ENCODE measurements at places on chromosomes 5 and 9.

- no peak for DNase-seq
Observed at GRCh38 chr5:10106806-10107205, 142.9 kb downstream of the ATPSCKMT start.

- DNase-seq = no peak
Observed at GRCh38 chr5:111706345-111706744, 50.6 kb downstream of the NREP start.

- no peak for DNase-seq
Observed at GRCh38 chr5:175663186-175664184, 5.6 kb downstream of the HRH2 start.

GRCh38 chr5:25334350-25334749, 689.6 kb upstream of the CDH10 start:
- no peak for DNase-seq

GRCh38 chr5:106312360-106312759, 1358.4 kb downstream of the EFNA5 start:
- no peak for DNase-seq

DNA sequence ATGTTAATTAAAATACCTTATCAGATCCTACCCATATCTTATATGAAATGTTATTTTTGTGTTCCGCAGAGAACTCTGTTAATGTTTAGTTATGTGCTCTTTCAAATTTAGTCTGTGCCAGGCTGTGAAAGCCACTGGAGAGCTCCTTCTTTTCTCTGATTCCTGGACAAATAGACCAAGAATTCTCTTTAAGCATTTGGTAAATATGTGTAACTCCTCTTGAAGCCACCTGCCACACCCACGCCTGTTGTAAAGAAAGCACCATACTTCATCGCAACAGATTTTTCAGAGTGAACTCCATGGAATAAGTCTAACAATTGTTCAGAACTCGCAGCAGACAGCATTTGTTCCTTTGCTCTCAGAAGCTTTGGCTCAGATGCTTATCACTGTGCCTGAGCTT, 301.1 kb downstream of the FAM170A start:
- DNase-seq = no peak

- DNase-seq = no peak
Observed at GRCh38 chr5:42943931-42944631, 96.0 kb downstream of the ANXA2R start.

- DNase-seq = no peak
Observed at GRCh38 chr5:148965511-148966265, 97.2 kb downstream of the SH3TC2 start.

GRCh38 chr5:150320044-150320613, 17.4 kb upstream of the ARSI start:
- no peak for DNase-seq

- no peak for DNase-seq
Observed at GRCh38 chr9:94498801-94499453, 56.0 kb upstream of the PCAT7 start.

DNA sequence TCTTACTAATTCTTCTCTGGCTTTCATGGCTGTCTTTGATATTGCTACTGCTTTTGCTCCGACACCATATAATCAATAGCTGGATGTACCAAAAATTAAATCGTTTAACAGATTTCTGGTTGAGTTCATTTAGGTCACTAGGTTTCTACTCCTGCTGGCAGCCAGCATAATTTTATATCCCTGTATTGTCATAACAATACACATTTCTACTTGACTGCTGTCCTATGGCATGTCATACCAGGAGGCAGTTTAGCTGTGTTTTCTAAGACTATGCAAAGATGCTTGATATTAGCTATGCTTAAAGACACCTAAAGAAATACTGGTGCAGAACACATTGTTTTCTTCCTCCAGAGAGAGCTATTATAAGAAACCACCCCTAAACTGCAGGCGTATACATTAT, 337.2 kb upstream of the CDH6 start:
- DNase-seq = no peak

DNA sequence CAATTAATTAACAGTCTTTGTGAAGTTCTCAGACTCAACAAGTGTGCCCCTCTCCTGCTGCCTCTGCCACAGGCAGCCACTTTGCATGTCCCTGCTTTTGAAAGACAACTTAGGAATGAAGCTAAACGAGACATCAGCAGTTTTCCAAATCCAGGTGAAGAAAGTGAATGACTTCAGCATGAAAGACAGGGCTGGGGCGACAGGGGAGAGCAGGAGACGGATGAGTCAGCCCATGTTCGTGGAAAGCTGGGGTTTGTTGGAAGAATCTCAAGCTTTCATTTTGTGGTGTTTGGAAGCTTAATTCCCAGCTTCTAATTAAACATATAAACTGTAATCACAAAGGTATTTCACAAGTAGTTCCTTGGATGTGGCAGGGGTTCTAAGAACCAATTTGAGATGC, 207.8 kb upstream of the MAP3K1 start:
- DNase-seq = no peak

DNA sequence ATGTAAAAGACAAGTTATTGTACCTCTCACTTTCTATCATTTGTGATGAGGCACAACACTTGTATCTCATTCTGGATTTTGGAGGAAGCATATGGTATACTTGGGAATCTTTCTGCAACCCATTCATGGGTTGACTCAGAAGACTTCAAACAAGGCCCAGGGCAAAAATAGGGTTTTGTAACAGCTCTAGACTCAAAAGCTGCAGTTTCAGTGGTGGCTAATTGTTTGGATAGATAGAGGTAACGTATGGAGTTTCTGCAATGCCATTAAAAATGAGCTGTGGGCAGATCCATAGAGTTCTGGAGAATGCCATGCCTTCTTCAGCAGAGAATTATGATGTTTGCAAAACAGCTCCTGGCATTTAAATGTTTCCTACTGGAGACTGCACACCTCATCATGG, 279.6 kb upstream of the VLDLR start:
- no peak for DNase-seq

DNA sequence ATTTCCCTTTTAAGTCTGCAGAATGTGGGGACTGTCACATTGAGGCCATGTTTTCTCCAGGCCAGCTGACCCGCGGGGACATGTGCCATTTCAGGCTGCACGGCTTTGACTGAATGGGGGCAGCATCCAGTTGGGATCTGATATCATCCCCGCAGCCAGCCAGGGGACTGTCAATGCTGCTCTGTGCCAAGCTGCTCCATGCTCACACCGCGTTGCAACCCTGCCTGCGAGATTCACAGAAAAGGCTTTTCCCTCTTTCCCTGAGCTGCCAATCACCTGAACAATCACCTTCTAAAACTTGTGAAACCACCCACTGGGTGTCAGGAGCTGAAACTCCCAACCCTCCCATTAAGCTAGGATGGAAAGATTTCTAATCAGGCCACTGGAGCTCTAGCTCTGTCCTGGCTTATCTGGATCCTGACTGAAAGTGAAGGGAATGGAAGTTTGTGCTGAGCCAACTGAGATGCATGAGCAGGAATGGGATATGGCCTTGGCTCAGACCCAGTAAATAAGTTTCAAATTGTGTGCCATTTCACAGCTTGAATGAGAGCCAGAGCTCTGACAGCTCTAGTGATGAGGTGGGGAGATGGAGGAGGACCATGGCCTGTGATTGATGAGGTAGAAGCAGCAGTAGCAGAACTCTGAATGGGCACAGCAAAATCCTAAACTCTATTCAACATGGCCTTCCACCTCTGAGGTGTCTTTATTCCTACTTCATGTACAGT, 34.5 kb upstream of the ZNF366 start:
- DNase-seq = no peak

- peak; percentile 41 for DNase-seq
Observed at GRCh38 chr9:2872931-2873323, 29.0 kb upstream of the PUM3 start.

DNA sequence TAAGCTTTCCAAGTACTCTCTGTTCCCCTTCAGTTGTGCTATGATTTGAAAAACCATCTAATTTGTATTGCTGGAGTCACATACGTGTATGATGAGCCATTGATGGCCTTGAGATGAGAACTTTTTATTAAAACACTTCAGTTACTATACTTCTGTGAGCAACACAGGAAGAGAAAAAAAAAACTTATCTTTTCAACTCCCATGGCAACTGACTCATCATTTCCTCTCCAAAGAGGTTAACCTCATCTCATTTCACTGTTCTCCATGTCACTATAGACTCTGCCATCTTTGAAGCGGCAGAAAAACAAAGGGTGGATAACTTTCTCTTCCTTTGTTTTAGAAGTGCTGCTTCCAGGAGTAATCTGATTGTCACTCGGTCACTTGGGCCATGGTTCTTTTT, 104.3 kb upstream of the PCSK1 start:
- DNase-seq = peak; percentile 75

GRCh38 chr9:92191801-92192200, 76.6 kb upstream of the SPTLC1 start:
- DNase-seq = no peak

DNA sequence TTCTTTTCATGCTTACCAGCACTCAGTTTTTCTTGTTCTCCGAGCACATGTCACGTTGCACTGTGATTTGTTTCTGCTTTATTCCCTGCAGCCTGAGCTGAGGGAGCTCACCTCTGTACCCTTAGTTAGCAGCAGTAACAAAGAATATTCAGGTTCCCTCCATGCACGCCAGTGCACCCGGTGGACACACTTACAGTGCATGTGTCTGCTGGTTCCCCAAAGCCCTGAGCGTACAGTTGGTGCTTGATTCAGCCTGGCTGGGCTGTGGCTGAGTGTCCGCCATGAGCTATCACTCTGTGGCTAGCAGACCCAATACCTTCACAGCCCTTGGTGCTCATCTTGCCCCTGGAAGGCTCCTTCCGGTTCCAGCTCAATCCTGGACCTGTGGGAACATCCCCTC, 93.5 kb downstream of the MVB12B start:
- DNase-seq = no peak

GRCh38 chr5:104965006-104965405, 1402.4 kb upstream of the NUDT12 start:
- DNase-seq = no peak

DNA sequence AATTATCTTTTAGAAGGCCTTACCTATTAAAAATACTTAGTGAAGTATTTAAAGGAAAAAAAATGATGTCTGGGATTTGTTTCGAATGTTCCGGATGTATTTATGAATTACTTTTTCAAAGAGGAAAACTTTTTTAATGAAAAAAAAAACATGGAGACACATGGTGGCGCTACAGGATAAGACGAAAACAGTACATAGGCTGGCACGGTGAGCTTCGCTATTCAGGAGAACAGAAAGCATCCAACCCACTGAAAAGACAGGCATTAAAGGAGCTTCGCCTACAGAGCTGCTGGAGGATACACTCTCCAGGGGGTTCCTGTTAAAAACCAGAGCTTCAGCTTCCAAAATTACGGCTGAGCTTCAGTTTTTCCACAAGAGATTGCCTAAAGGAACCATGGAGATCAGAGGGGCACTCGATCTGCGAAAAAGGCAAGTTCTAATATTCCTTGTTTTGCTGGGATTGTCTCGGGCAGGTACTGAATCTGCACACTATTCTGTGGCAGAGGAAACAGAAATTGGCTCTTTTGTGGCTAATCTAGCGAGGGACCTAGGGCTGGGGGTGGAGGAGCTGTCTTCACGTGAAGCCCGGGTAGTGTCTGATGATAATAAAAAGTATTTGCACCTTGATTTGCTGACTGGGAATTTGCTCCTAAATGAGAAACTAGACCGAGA, at the start of gene PCDHB14:
TSS of gene PCDHB14 (plus strand) at position 232 of the 672 bp plus-strand sequence. CDS start at position 395, 163 bp downstream.
- peak; percentile 9 for DNase-seq

DNA sequence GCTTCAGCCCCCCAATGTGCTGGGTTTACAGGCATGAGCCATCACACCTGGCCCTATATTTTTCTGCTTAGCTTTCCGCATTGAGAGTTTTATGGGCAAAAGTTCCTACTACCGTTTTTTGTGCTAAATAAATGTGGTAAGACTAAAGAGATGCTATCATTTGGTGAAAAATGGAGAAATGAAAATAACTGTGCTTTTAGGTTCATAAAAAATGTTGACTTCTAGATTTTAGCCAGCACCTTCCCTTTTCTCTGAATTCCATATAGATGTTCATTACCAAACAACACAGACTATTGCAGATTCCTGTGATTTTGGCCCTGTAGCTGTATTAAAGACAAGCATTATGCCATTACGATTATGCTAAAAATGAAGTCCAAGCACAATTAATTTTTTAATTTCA, 72.0 kb upstream of the CTSL start:
- DNase-seq = no peak

- DNase-seq = no peak
Observed at GRCh38 chr9:82513242-82513751, 524.7 kb downstream of the SPATA31D1 start.

DNA sequence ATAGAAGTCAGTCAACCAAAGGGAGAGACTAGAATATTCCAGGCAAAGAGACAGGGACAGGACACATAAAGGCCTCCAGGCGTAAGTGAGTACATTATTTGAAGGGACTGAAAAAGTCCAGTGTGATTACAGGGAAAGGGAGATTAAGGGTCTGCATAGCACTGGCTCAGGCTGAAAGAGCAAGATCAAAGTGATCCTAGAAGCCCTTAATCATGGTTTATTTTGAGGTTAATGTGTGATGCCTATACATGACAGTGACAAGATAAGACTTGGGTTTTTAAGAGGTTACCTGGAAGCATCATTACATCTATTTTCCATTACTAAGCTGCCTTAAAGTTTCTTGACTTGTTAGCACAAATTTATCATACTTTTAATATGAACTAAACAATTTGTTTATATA, 25.8 kb downstream of the LMBRD2 start:
- no peak for DNase-seq

DNA sequence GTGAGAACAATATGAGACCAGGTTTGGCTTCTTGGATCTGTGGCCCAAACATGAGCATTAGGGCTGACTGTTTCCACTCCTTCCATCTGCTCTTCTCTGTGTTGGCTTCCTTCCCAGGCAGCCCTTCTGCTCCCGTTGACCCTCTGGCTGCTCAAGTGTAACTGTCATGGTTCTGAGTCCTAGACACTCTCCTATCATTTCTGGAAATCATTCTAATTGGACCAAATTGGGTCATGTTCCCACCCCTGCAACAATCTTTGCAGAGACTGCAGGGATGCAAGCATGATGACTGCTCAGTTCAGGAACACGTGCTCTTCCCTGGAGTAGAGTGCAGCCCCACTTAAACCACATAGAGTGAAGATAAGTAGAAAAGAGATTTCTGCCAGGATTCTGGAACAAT, 741.4 kb downstream of the TAF11L14 start:
- DNase-seq = no peak

DNA sequence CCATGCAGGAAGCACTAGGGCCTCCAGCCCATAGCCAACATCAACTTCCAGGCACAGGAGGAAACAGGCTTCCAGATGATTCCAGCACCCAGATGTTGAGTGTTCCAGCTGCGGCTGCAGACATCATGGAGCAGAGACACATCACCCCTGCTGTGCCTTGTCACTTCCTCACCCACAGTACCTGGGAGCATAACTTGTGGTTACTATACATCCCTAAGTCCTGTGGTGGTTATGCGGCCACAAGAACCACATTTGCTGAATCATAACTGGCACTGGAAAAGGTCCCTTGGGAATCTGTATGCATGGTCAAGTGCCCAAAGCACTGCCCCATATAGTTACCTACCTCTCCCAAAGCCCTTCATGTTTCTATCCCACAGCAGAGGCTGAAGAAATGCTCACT, 56.6 kb downstream of the WHRN start:
- DNase-seq = no peak

- no peak for DNase-seq
Observed at GRCh38 chr9:110112792-110113191, 95.2 kb downstream of the C9orf152 start.

- no peak for DNase-seq
Observed at GRCh38 chr9:93911801-93912554, 43.2 kb downstream of the BARX1 start.
